ENCODE measurements at places on chromosomes 6 and 20. TPM values are rescaled to one million over a fixed set of nuclear protein-coding genes. Genes with fewer than 3 reads are reported as not detected.

- DNase-seq: no peak
Observed at GRCh38 chr6:155201461-155202226, 62.2 kb upstream of the CLDN20 start.

- no peak for DNase-seq
Observed at GRCh38 chr6:131867744-131868143, 59.9 kb downstream of the ENPP1 start.

GRCh38 chr6:131410785-131411184, 162.2 kb upstream of the ARG1 start:
- no peak for DNase-seq

DNA sequence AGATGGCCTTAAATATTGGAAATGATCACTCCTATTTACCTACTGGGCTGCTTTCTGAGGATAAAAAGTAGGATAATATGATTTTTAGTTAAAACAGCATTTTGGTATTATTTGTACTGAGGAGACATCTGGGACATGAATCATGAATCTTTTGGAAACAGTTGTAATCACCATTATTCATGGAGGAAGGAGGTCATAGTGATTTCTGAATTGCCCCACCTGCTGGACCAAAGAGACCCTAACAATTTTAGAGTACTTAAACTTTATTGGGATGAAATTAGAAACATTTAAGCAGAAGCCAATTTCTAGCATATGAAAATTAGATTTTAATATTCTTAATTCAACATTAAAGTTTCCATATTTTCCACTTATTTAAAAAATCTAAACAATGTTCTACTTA, 108.4 kb upstream of the SIM1 start:
- no peak for DNase-seq

DNA sequence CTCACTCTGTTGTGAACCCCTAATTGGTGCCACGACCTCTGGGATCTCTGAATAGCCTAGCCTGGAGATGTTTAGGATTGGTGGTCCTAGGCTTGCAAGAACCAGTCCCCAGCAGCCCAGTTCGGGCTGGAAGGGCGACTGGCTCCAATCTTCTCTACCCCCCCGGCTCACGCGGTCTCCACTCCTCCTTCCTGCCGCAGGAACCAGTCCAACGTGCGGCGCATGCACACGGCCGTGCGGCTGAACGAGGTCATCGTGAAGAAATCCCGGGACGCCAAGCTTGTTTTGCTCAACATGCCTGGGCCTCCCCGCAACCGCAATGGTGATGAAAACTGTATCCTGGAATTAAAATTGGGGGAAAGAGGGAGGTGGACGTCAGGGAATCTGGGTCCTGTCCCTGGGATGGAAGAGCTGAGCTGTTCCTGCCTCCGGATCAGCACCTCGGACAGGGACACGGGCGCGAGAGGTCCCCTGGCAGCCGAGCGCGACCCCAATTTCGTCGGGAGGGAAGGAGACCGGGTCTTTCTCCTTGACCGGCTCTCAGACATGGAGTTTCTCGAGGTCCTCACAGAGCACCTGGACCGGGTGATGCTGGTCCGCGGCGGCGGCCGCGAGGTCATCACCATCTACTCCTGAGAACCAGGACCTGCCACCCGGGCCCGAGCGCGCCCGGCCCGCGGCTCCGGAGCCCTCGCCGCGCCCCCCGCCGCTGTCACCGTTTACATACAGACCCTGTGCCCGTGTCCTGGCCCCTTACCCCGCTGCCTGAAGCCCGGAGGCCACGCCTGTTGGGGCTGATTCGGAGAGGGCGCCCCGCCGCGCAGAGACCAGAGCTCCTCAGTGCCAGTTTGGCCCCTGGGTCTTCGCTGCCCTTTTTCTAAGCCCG, 28.2 kb downstream of the SLC12A5 start:
- DNase-seq: no peak

DNA sequence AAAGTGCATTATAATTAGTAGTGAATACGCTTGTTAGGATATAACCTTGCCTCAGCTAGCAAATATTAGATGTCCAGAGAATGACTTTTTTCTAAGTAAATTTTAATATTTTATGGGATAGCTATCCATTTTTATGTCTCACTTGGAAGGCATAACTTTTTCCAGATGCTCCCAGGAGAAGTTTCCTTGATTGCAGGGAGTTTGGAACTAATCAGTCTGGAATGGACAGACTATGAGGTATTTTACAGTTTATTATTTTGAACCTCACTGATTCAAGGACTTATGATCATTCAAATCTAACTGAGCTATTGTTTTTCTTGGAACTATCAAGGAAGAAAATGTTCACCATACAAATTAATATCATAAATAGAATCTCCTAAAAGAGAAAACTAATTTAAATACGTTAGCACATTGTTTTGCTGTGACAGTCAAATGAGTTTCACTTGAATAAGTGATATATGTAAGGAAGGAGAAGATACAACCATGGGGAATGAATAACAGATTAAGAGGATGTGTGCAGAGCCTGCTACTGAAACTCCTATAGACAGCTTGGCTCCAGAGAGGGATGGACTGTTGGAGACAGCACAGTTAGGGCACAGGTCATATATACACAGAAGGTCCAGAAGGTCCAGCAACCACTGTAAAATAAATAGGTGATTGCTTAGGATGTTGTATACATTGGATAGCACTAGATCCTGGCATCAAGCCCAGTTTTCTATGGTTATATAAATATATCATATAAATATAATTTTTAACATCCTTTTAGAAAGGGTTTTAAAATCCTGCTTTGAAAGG, 20.6 kb upstream of the LCA5 start:
- no peak for DNase-seq

Gene MDFI
- not detected for total RNA-seq
